Forelimb muscle (tissue), 1 donor: ENCODE measurements at places on chromosomes 5 and 9. TPM values are rescaled to one million over a fixed set of nuclear protein-coding genes. Genes with fewer than 3 reads are reported as not detected.

GRCh38 chr5:1768283-1769000 is 31.2 kb downstream of the MRPL36 start:
- DNase-seq = no peak

Gene SLC27A6
- polyA plus RNA-seq = 1.0 TPM

Gene GLDC
- 0.81 TPM for polyA plus RNA-seq

DNA sequence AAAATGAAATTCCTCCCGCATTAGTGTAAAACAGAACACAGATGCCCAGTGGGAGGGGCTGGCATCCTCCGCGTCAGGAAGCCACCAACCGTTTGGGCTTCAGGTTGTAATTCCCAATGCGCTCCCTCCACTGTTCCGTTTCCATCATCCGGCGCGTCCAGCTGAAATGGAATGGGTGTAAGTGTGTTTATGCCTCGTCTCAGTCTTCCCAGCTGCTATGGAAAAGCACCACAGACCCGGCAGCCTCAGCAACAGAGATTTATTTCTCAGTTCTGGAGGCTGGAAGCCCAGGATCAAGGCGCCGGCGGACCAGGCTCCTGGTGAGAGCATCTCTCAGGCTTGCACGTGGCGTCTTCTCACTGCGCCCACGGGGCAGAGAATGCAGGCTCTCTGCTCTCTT is 20.4 kb downstream of the KCNT1 start:
- no peak for DNase-seq

DNA sequence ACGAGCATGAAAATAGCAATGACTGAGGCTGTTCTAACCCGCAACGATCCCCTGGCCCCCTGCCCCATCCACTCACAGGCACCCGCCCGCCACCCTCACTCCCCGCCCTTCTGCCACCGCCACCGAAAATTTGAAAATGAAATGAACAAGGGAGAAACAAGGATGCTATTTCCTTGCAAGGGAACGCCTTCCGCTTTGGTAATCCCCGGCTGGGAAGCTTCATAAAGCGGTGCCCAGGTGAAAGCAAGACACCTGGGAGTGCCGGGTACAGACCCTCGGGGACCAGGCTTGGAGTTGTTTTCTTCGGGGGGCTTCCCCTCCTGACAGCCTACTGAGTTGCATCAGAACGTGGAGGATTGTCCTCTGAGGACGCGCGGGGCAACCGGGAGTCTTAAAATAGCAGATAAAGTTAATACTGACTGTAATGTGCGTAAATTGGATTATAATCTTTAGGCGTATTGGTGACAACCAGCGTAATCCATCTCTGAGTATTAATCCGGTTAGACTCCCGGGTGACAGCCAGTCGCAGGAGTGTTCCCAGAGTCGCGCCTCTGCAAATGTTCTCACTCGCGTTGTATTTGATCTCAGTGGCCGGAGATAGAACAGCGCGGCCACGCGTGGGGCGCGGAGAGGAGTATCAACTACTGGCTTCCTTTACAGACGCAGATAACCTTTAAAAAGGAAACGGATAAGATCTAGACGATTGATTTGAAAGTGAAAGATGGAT is 885 bp upstream of the MLLT3 start:
- no peak for DNase-seq

GRCh38 chr5:151812757-151813309 is 41.1 kb downstream of the G3BP1 start:
- no peak for DNase-seq

GRCh38 chr5:53066088-53066487 is 43.5 kb downstream of the MOCS2 start:
- no peak for DNase-seq

- no peak for DNase-seq
These were observed 160.4 kb upstream of the CDH12 start for GRCh38 chr5:23013395-23013998.

Gene MYOT
- polyA plus RNA-seq = 327 TPM

DNA sequence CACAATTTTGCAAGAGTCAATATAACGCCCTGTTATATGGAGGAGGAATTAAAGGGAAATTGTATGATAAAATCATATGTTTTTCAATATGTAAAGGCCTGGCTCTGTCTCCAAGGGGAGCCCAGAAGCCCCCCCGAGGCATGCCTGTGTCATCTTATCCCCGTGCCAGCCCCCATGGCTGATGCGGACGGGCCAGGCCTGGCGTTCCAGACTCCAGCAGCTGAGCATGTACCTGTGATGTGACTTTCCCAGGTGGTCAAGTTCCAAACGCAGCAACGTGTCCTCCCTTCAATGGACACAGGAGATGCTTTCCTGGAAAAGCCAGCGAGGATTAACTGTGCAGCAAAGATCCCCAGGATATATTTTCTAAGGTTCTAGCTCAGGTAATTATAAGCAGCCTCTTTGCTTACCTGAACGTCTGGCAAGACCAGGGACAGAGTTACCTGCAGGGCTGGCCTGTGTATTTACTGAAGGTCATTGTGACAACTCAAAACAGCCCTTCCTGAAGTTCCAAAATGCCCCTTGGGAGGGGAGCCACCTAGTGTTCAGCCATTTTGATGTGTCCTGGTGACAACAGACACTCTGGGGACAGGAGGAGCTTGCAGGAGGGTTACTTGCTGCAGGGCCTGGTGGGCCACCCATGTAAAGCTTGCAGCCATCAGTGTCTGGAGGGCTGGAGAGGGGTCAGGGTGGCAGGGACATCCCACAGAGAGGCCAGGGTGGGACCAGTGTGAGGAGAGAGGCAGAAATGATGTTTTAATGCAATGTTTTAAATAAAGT is 53.3 kb upstream of the RNU6ATAC start:
- DNase-seq = no peak

DNA sequence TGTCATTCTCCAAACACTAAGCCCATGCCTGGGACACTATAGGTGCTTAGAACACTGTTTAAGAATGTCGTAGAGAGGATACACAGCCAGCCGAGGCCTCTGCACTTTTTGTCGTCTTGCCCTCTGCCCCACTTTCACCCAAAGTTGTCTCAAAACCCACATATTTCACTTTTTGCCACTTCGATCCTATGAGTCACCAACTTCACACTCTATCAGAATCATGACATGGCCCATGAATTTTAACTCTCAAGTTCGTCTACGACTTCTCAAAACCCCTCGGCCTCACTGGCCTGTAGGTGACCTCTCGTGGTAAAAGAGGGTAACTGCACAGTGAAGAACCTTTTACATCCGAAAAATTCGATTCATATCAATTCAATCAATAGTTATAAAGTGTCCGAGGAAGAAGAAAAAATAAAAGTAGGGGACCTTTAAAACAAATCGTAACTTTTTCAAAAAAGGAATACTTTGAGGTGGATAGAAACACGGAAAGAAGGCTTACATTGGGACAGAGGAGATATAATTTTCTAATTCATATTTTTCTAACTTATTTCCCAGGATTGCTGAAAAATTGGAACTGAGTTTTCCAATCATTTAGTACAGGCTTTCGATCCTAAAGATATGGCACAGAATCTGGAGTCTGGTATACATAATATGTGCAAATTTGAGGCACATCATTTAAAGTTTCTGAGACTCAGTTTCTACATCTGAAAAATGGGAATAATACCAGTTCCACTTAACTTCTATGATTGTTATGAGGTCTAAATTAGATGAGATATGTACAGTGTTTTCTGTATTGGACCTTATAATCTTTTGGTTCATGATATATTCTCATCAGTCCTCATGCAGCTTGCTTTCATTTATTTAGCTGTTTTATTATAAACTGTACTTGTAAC is 122.6 kb downstream of the APBA1 start:
- DNase-seq = no peak

- no peak for DNase-seq
These were observed 32.1 kb downstream of the VCAN start for GRCh38 chr5:83503662-83504061.

Gene SLC6A19
- polyA plus RNA-seq = not detected

GRCh38 chr9:133368249-133368881 is 7.5 kb downstream of the SURF4 start:
- DNase-seq = no peak

DNA sequence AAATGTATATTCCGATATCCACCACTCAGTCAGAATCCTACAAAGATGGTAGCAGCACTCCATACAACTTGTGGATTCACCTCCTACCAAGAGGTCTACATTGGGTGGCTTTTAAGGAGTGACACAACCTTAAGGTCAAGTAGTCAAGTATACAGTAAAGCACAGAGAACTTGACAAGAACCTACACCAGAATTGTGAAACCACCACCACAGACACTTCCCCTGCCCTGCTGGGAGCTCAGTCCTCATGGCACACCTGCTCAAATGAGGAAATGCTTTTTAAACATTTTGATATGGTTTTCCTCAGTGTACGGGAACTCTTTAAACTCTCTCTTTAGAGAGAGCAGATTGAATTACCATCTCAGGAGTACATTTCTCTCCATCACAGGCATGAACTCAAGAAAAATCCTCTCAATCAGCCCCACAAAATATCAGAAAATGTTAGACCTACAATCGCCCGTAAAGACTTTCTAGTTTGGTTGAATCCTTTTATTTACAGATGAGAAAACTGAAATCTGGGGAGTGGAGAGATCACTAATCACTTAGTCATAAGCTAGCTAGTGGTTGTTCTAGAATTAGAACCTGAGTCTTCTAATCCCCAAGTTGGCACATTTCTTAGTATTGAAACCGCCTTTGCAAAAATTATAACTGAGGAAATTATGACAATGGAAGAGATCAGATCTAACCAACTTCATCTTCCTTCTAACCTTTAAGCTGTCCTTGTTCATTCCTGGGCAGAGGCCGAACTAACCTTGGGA is 38.5 kb upstream of the NR4A3 start:
- DNase-seq = no peak

- no peak for DNase-seq
These were observed 180.0 kb upstream of the IL12B start for GRCh38 chr5:159510282-159510681.

GRCh38 chr5:54695198-54695966 is 177.8 kb downstream of the SNX18 start:
- no peak for DNase-seq

Gene EFNA5
- polyA plus RNA-seq = 3.0 TPM

- no peak for DNase-seq
These were observed 201.7 kb downstream of the SGCD start for GRCh38 chr5:156528673-156529072.

GRCh38 chr9:135388530-135388929 is 91.1 kb upstream of the PPP1R26 start:
- DNase-seq = no peak

- DNase-seq = no peak
These were observed 109.2 kb upstream of the SHB start for GRCh38 chr9:38178237-38178636.

- DNase-seq = no peak
These were observed 67.8 kb upstream of the ZSWIM6 start for GRCh38 chr5:61264273-61264661.

DNA sequence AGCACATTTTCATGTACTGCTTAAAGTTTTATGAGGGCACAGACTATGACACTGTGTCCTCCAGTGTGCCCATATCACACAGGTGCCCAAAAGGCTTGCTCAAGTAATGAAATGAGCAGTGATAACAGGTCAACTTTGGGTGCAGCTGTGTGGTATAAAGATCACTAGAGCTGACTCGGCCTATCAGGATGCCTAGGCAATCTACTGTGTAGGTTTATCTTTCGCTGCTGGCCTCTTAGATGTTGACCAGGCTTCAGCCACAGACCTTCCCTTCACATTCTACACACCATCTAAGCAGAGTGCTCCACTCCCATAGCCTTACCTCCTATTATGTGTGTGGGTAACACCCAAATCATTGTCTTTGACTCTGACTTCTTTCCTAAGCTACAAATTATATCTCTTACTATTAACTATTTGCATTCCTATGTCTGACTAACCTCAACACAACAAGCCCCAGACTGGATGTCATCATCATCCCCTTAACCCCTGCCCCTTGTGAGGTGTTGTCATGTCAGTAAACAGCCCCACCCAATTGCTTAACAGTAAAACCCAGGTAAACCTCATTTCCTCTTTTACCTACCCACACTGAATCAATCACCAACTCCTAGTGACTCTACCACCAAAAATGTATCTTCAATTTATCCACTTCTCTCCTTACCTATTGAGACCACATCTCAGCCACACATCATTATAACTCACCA is 2.5 kb downstream of the SREK1IP1 start:
- DNase-seq = no peak
